Retina (tissue), 1 donor: ENCODE measurements at places on chromosomes 3 and 15.
A peak's percentile ranks its signal among the peaks of the same experiment; 100 is the strongest.

GRCh38 chr15:58909616-58910015 is 23.9 kb downstream of the SLTM start:
- no peak for DNase-seq

- DNase-seq = no peak
These were observed 263.8 kb upstream of the UBE2E2 start for GRCh38 chr3:22939349-22939748.

DNA sequence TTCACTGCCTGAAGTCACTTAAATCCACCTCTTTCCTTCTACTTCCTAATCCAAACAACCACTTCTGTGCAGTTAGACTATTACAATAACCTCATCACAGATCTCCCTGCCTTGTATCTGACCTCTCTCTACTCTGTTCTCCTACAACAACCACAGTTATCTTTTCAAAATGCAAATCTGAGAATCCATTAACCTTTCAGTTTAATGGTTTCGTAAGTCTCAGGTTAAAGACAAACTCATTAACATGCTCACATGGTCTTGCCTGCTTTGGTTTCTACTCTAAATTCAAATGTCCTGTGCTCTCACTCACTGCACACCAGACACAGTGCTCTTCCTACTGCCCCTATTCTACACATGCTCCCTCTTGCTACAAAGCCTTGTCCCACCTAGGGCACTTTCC is 406.5 kb upstream of the THBS1 start:
- no peak for DNase-seq

DNA sequence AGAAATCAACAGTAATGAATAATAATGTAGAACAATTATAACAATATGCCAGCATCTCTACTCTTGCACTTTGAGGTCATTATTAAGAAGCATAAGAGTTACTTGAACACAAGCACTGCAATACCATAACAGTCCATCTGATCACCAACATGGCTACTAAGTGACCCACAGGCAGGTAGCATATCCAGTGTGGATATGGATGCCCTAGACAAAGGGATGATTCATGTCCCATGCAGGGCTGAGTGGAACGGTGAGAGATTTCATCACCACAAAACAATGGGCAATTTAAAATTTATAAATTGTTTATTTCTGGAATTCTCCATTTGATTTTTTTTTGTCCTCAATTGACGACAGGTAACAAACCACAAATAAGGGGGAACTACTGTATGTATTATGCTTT is 107.7 kb upstream of the TSC22D2 start:
- no peak for DNase-seq

GRCh38 chr15:81643771-81644170 is 269.8 kb upstream of the TMC3 start:
- no peak for DNase-seq

DNA sequence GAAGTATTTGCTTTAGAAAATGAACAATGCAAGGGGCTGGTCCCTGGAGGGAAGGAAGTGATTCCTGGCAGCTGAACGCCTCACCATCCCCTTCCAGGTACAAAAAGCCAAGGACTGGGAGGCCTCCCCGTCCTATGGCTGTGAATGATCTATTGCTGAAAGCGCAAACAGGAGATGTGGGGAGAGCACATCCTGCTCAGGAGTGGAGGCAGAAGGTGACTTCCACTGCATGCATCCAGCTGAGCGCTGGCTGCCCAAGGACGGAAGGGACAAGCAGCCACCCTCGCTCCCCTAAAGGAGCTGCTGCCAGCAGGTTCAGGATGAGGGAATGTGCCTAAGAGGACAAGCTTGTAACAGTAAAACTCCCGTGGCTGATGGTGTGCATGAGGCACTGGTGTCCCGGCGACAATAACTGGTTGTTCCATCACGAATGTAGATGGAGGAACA is 41.4 kb downstream of the ABTB1 start:
- no peak for DNase-seq

GRCh38 chr15:66600240-66600627 is 34.4 kb upstream of the LCTL start:
- DNase-seq = no peak

GRCh38 chr15:58746174-58746573 is 3.3 kb downstream of the ADAM10 start:
- no peak for DNase-seq

GRCh38 chr3:17157713-17158112 is 273.0 kb downstream of the PLCL2 start:
- DNase-seq = no peak

- DNase-seq = peak; percentile 21
These were observed at the start of gene SLC24A5 for GRCh38 chr15:48120745-48121144. TSS of gene SLC24A5 (plus strand) at chr15:48120990. CDS start at chr15:48121045, 55 bp downstream.

DNA sequence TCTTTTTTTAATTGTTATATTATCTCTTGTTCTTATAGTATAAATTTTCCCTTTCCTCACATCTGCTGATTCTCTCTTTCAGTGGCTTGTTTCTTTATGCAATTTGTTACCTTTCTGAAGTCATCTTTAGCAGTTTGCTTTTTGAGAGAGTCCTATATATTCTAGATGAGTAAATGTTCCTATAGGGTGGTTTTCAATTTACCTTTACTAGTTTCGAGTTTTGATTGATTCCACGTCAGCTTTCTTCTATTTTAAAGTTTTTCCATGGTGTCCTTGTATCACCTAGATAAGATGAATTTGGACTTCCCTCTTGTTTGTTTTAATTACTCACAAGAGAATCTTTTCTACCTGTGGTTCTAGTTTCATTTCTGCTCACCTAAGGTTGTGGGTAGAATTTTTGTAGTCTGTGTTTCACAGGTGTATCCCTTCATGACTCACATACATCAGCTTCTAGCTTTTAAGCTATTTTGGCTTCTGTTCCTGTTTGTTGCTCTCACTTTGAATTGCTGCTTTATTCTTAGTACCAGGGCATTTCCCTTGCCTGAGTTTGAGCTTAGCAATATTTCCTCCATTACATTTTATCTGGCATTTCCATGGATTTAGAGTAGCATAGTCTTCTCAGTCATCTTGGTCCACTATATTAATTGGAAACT is 6.4 kb downstream of the TEX9 start:
- DNase-seq = no peak

DNA sequence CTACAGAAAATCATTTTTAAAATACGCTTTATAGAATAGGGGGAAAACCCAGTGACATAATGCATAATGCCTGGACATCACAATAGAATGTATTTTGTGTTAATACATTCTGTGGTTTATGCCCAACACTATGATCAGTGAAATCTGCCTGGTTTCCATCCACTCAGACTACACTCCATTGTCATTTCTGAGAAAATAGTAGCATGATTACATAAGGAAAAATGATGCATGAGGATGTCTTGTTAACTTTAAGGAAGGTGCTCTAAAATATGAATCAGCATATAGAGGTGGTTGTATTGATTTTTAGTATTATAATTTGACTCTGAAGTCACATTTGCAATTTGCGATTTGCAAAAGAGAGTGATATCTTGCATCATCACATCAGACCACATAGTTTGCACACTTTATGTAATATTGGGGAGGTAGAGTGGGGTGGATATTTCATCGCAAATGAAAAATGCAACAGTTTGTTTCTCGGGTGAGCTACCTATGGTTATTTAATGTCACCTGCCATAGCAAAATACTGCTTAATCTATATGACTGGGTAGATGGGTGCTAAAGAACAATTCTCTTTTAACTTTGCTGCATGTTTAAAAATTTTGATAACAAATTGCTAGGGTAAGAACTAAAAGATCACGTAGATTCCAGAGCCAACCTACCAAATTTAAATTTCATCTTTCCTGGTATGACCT is 403.9 kb downstream of the IL5RA start:
- no peak for DNase-seq

GRCh38 chr3:146912241-146913015 is 307.3 kb upstream of the PLSCR5 start:
- DNase-seq = no peak

GRCh38 chr15:30984542-30984941 is 6.9 kb downstream of the MTMR10 start:
- DNase-seq = peak; percentile 36

DNA sequence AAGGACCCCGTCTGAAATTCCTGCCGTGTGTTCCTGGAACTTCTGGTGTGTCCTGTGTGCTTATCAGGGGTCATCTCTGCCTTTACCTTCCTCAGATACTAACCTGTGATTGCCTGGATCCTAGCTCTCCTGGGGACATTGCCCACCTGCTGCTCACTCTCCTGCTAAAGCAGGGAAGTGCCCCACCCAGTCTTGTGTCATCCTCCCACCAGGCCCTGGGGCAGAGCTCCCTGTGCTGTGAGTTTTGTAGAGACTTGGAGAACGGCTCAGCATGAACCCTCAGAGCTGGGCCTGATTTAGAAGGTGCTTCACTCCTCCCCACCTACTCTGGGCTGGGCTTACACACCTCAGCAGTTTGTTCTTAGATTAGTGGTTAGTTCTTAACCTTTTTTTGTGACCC is 3.8 kb upstream of the TMEM44 start:
- no peak for DNase-seq

DNA sequence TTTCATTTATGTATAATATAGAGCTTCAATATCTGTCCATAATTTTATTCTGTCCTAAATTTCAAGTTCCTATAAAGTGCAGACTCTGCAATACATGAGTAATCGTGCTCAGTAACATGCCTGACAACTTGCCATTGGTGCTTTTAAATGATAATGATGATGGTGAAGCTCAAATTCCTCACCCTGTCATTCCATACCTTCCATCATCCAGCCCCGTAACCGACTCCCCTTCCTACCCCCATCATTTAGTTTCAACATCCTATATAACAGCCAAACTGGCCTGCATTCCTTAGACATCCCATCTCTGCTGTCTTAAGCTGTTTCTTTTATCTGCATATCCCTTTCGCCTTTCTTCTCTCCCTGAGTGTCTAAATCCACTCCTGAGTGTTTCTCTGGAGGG is 67.2 kb upstream of the DLG1 start:
- DNase-seq = no peak

- no peak for DNase-seq
These were observed 48.6 kb downstream of the CHST2 start for GRCh38 chr3:143167969-143168854.

- DNase-seq = no peak
These were observed 292.6 kb downstream of the SUCLG2 start for GRCh38 chr3:67361770-67362169.

GRCh38 chr3:181076558-181076957 is 87.0 kb upstream of the DNAJC19 start:
- DNase-seq = no peak

- no peak for DNase-seq
These were observed 6.1 kb downstream of the ZKSCAN7 start for GRCh38 chr3:44561076-44561475.

DNA sequence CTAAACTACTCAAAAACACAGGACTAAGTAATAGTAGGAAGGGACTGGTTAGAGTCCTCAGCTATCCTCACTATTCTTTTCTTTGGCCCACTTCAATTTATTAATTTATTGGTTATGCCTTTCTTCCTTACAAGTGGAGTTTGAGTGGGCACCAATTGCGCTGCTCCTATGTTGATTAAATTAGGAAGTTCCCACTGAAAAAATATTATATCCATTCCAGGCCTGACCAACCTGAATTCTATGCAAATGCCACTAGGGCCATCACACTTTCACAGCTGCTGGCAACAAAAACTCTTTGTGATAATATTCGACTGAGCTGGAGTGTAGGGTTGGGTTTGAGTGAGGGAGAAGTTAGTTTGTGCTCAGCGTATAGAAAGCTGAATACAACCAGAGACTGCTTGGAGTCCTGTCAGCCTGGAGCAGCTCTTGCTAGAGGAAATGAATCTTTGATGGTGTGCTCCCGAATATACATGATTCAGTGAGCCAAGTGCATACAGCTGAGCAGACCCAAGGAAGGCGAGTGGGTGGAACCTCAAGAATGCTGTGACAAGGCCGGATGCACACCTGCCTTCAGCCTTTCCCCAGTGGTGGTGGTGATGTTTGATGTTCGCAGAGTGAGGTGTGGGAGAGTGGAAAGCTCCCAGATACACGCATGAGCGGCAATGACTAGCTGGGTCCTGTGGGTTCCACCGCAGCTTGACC is 1.5 kb downstream of the ARHGEF3 start:
- DNase-seq = no peak

DNA sequence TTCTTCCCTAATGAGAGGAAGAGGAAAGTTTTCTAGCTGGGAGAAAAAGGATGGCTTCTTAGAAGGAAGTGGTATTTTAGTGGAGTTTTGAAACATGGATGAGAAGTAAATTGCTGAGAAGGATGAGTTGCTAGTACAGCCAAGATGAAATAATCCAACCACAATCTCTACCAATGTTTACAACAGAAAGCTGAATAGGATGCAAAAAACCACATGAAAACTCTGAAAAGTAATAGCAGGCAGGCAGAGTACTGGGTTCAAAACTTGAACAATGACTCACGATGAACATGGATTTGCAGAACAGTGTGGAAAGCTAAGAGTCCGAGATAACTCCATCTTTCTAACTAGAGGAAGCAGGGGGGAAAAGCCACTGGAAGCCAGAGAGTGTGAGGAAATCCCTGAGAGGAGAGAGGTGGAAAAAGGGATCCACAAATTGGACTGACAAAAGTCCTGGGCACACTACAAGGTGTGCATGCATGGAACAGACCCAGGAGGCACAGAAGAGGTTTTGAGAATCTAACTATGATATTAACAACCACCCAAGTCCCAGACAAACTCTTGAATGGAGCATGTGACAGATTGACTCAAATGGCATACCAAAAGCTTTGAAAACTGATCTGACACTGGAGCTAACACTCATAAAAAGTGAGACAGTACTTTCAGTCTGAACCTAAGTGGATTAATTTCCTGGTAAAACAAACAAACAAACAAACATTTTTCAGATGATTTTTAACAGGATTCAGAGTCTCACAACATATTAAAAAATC is 76.7 kb downstream of the ST6GAL1 start:
- no peak for DNase-seq

- DNase-seq = peak; percentile 55
These were observed 19.0 kb downstream of the SPATA12 start for GRCh38 chr3:57079474-57079831.

GRCh38 chr3:71694358-71694999 is 30.7 kb downstream of the EIF4E3 start:
- no peak for DNase-seq

DNA sequence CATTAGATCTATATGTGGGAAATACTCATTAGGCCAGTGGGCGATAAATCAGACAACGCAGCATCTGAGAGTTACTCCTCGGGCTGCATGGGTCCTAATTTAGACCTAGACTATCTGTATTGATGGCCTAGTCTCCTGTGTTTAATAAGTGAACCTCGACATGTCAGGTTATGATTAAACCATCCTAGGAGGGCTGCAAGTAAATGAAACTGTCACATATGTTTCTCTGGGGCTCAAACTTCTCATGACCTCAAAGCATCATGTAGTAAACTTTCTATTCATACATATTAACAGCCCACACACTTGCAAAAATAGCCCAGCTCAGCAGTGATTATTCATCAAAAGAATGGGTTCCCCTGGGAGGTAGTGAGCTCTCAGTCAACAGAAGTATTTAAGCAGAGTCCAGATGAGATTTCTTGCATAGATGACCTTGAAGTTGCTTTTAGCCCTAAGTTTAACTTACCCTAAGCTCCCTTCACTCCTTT is 51.6 kb downstream of the RAB11A start:
- DNase-seq = no peak

DNA sequence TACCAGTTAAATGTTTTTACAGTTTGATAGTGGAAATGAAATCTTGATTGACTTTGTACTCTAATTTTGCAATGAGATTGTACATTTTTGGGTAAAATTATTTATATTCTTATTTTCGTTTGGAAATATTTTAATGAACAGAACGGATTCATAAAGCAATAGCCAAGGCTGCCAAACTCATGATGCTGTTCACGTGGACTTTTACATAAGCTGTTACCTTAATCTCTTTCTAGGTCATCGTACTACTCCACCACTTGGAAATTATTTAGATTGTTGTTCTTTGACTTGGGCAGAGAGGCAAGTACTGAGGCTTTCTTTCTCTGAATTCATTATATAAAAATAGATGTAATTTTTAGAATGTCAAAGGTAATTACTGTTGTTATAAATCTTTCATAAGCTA is 16.2 kb downstream of the SYNPR start:
- DNase-seq = no peak
